GM19239 (cell line): ENCODE measurements at places on chromosomes 1 and 21.
A peak's percentile ranks its signal among the peaks of the same experiment; 100 is the strongest.

DNA sequence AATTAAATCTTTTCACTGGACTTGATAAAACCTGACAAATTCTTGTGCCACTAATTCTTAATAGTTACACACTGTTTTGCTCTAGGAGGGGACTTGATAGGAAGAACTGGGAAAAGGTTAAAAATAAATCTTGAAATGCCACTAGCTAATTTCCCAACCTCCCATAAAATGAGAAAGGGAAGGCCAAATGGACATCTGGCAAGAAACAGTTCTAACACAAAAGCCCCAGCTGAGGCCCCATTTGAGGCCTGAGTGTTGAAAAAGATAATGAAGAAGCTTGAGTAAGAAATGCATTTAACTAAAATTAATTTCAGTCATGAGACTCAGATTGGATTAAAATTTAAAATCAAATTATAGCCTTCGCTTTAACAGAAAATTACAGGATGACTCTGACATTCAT is 11.2 kb upstream of the RAP1GAP start:
- no peak for DNase-seq

DNA sequence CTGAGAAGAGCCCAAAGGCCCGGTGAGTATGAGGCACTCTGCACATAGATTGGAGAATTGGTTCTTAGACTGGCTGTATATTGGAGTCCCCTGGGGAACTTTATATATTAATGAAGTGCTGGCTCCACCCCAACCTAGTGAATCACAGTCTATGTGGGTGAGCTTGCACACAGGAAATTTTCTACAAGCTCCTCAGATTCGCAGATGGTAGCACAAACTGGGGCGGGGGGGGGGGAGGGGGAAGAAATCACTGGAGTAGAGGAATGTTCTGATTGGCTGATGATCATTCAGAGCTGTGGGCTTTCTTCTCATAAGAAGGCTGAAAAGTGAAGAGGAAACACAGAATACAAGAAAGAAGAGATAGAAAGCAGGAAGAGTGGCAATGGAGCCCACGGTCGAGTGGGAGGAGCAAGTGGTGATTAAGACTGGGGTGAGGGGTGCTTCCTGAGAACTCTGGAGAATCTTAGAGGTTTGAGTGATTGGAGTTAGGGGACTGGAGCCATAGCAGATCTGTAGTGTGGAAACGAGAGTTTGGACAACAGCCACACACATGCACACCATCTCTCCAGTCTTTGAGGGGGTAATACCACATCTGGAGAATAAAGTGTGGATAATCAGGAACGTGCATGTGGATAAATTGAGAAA is 465.9 kb upstream of the DAB1 start:
- DNase-seq, result no peak

DNA sequence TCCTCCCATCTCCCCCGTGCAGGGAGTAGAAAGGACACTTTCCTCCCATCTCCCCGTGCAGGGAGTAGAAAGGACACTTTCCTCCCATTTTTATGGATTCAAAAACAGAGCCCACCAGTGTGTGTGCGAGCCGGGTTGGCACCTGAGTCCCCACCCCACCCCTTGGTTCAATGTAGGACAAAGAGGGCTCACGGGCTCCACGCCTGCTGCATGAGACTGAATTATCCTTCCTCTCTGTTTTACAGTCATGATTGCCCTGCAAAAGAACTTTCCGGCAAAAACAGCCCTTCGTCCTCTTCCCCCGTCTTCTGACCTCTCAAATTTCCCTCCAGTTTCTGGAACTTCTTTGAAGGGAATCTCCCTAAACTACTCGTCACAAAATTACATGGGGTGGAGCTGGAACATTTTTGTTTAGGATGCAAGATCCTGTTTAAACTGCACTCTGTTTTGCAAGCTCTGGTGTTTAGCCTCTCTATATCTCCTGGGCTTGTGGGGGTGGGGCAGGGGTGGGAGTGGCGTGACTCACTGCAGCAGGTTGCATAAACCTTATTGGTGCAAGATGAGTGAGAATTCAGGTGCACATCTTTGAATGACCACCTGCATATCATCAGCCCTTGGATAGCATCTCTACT is 99.8 kb downstream of the PSMG1 start:
- no peak for DNase-seq

DNA sequence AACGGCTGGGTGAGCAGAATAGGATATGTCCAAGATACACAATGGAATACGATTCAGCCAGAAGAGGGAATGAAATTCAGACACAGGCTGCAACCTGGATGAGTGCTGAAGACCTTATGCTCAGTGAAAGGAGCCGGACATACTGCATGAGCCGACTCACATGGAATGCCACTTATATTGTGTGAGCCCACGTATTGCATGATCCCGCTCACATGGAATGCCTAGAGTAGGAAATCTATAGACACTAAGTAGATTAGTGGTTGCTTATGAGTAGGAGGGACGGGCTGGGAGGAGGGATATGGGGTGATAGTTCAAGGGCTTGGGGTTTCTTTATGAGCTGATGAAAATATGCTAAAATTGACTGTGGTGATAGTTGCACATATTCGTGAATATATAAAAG is 26.8 kb downstream of the TMPRSS2 start:
- no peak for DNase-seq

GRCh38 chr1:99621340-99621901 is 24.5 kb upstream of the PALMD start:
- no peak for DNase-seq

- peak; percentile 15 for DNase-seq
Measured at GRCh38 chr1:92310185-92310597, 11.3 kb downstream of the RPAP2 start.
